Activated CD4-positive, alpha-beta T cell treated with anti-CD3 and anti-CD28 coated beads for 1 hour (primary cell): ENCODE measurements at places on chromosomes 3 and 15.

DNA sequence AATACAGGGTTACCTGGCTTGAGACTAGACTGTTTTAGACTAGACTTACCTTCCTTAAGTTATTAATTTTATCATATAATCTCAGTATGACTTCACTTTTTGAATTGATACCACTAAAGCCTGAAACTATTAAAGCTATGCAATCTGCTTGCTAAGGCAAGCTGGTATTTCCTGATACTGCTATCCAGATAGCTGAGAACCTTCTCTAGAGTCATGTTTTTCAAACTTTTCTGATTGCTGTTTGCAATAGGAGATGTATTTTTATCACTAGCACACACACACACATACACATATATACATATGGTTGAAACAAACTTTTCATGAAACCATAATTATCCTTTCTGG is 9.3 kb upstream of the MAGI1 start:
- no peak for DNase-seq

- DNase-seq = no peak
Measured at GRCh38 chr15:92184142-92184541, 209.5 kb upstream of the ST8SIA2 start.

GRCh38 chr3:118813472-118813871 is 221.2 kb downstream of the IGSF11 start:
- DNase-seq = no peak

DNA sequence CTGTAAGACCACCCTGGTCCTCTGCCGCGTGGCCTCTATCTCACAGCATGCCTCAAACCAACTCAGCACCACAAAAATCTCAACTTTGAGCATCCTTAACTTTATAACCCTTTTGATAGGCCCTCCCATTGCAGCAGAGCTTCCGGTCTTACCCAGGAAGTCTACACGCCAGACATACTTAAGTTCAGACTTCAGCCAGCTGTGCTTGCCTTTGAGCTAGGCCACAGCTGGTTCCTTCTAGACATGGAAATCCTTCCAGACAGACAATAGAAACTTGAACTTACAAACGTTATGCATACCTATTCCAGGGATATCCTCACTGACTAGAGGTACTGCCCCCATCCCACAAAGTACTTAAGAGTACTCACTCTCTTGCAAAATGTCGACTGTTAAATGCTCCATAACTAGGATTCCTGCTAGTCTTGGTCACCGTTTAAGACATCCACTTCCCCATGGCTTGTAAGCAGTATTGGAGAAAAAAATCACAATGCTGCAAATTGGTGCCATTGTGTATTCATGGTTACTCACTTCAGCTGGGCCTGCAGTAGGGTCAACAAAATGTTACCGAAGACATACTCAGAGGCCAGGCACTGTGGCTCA is 183.5 kb downstream of the TBL1XR1 start:
- DNase-seq = no peak

- DNase-seq = no peak
Measured at GRCh38 chr15:95041297-95041696, 809.9 kb downstream of the MCTP2 start.

GRCh38 chr3:53230041-53230621 is 25.7 kb downstream of the TKT start:
- no peak for DNase-seq

DNA sequence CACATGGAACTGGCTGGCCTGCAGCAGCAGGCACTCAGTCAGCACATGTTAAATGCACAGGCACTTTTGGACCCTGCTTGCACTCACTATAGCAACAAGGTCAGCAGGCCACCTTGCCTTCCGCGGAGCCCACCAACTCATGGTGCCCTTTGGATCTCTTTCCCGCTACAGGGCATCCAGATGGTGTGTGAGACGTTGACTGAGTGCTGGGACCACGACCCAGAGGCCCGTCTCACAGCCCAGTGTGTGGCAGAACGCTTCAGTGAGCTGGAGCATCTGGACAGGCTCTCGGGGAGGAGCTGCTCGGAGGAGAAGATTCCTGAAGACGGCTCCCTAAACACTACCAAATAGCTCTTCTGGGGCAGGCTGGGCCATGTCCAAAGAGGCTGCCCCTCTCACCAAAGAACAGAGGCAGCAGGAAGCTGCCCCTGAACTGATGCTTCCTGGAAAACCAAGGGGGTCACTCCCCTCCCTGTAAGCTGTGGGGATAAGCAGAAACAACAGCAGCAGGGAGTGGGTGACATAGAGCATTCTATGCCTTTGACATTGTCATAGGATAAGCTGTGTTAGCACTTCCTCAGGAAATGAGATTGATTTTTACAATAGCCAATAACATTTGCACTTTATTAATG is 85.0 kb downstream of the TGFBR2 start:
- DNase-seq = no peak

GRCh38 chr3:70854108-70854507 is 541.7 kb upstream of the MDFIC2 start:
- no peak for DNase-seq
